ENCODE measurements at places on chromosomes 7 and 10.

GRCh38 chr10:12684784-12685183 is 316.7 kb downstream of the CCDC3 start:
- DNase-seq: no peak

DNA sequence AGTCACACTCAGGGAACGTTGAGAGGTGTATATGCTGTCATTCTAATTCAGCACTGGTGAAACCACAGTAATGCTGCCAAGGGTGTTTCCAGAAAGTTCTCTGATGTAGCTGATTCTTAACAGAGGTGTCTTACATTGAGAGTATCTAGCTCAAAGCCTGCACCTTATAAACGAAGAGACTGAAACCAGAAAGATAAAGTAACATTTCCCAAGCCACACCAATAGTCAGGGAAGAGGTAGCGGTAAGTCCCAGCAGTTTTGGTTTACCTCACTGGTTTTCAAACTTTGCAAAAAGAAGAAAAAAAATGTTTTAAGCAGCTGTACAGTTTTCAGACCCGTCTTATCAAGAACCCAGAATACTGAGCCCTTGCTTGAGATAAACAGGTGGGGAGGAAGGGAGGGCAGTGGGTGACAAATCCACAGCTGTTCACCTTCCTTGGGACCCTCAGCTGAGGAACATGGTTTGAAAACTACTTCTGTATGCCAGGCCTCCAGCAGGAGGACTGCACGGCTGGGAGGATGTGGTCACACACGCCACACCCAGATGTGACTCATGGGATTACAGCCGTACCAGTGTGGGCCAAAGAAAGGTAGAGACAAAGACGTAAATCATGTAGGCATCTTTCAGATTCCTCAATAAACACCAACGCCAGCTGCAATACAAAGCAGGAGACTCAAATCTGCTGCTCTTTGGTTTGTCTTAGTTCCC is 63.9 kb upstream of the GSDME start:
- no peak for DNase-seq

- no peak for DNase-seq
These were observed 35.6 kb downstream of the PLAC9 start for GRCh38 chr10:80168162-80168511.

DNA sequence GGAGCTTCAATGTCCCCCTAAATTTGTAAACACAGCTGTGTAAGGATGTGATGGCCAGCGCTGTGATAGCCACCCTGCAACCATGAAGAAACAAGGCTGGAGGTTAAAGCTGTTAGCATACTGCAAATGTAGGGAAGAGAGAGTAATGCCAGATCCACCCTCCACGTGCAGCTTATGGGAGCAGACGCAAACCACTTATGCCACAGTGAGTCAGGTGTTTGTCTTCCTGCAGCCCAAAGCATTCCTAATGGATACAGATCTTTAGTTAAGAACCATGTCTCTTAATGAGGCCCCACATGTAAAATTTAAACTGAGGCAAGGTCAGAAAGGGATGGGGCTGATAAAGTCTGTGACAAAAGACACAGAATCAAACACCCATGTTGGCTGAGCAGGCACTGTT is 13.6 kb upstream of the MYL7 start:
- DNase-seq: no peak

DNA sequence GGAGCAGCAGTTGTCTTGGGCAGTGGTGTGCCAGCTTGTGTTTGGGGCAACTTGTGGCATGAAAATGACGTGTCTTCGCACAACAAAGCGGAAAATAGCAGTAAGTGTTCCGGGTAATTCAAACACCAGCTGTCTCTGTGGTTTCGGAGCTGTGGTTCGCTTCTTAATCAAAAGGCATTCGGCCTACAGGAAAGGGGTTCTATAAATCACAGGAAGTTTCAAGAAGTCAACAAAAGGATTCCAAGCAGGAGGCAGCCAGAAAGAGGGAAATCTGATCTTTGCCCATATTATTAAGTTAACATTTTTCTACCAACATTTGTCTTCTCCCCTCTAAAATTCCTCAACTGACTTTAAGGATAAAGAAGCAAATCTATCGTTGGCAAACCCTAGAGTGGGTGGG is 353.4 kb downstream of the FGFR2 start:
- DNase-seq: no peak

DNA sequence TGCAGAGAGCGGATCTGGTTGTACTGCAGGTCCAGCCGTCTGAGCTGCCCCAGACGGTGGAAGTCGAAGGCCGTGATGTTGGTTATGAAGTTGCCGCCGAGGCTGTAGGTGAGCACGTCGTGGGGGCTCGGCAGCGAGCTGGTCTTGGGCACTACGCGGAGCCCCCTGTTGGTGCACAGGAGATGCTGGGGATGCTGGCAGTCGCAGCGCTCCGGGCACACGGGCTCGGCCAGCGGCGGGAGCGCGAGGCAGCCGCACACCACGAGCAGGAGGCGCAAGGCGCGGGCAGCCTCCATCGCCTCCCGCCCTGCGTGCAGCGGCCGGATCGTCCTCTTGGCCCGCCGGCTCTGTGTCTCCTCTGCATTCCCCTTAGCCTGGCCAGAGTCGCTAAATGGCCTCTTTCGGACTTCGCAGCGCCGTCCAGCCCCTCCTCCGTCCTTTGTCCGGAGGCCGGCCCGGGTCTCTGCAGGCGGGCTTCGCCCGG is 337 bp downstream of the TRIL start:
- no peak for DNase-seq

GRCh38 chr10:69222157-69223027 is 2.3 kb downstream of the HKDC1 start:
- no peak for DNase-seq

DNA sequence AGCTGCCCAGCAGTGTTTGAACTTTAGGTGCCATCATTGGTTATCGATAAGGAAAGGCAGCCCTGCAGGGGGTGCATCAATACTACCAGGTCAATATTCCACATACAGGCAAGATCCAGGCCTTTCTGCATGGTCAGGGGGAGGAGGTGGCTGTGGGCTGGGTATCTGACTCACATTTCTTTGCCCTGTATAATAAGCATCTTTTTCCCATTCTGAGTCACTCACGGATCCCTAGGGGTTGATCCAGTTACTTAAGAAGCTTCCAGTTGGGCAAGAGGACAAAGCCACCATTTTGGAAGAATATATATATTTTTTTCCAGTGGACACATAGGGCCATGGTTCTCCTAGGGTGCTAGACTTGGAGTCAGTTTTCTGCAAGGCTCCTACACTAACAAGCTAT is 114.2 kb upstream of the HABP2 start:
- DNase-seq: no peak

GRCh38 chr7:47765373-47765979 is 182.8 kb downstream of the PKD1L1 start:
- no peak for DNase-seq

GRCh38 chr10:124153023-124153826 is 59.8 kb upstream of the CHST15 start:
- DNase-seq: peak; percentile 6

GRCh38 chr7:86844608-86845007 is 200.9 kb downstream of the GRM3 start:
- no peak for DNase-seq

- DNase-seq: no peak
These were observed 20.0 kb downstream of the TRPV5 start for GRCh38 chr7:142913566-142913965.

- no peak for DNase-seq
These were observed 145.7 kb downstream of the ELAPOR2 start for GRCh38 chr7:86913709-86914108.

DNA sequence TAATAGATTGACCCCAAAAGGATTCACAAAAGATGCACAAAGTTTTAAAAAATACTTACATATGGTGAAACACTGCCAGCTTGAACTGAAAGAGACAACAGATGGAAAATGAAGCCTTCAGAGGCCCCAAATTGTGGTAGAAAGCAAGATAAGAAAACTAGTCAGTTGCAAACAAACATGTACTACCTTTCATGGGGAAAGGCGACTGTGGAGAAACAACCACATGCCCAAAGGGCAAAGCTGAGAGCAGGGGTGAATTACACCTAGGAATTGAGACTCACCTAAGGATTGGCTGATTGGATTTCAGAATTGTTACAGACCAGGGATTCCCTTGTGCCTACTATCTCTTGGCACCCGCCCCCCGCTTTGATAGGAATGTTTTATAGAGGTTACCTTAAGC is 13.1 kb downstream of the EPC1 start:
- no peak for DNase-seq

DNA sequence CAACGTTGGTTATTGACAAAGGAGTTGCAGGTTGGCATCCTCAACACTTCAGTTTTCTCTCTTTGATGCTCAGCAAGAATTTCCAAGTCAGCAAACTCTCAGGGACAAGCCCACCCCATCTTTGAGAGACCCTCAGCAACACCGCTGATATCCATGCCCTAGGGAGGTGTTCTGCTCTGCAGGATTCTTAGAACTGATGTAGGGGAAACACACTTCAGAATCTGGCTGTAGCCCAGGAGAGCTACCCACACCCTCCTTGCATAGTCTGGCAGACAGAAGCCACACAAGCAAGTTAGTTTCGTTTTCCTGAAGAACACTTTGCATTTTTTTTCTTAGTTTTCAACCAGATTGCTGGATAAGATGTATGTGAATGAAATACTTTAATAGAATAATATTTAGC is 822 bp downstream of the SAMD9L start:
- no peak for DNase-seq

- no peak for DNase-seq
These were observed 326.4 kb downstream of the KCNMA1 start for GRCh38 chr10:77311186-77311585.

GRCh38 chr10:6010569-6010968 is 33.2 kb upstream of the IL15RA start:
- no peak for DNase-seq

DNA sequence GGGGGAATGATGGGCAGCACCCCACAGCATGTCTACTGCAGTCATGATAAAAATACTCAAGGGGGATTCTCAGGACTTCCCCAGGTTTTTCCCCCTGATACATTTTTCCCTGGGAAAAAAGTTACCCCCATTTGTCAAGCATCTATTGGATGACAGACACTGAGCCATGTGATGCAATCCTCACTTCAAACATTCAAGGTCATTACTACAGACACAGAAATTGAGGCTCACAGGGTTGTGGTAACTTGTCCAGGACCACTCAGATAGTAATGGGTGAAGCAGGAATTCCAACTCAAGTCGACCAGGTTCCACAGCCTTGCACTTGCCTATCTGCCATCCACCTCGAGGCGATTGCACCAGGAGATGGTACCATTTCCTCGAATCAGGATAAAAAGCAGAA is 31.7 kb downstream of the PPP1R3C start:
- DNase-seq: no peak

- no peak for DNase-seq
These were observed 702.1 kb downstream of the TNS3 start for GRCh38 chr7:46879783-46880182.

- DNase-seq: no peak
These were observed 18.6 kb upstream of the VDAC2 start for GRCh38 chr10:75191821-75192568.

DNA sequence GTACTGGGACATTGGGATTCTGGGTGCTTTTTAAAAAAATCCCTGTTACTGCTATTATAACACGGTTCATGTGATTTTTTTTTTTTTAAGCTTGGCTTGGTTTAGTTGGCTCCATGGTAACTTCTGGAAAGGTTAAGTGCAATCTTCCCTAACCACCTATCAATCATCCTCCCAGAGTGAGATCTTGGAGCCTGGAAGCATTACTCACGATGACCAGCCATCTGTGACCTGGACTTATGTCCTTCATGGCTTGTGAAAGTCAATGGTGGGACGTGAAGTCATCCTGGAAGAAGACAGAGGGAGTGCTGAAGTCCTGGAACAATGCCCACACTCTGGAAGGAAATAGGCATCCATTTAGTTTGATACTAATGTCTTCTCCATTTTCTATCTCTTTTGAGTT is 135.5 kb upstream of the FRMD4A start:
- no peak for DNase-seq

DNA sequence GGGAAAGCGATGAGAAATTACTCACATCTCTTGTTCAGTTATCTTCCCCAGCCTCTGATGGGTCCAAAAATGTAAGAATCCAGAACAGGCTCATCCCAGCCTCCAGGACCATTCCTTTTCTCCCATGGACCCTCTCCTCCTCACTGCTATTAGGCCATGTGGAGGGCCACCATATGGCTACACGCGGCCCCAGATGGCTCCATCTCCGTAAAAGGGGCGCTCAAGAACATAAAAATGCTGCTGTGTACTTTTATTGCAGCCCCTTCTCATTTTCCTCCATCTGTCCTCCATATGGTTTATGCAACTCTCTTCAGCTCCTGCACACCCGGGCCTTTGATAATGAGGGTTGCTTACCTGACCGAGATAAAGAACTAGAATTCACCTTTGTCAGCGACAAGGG is 166.2 kb downstream of the RAPGEF5 start:
- no peak for DNase-seq

GRCh38 chr10:8418631-8419030 is 364.1 kb downstream of the GATA3 start:
- DNase-seq: no peak

DNA sequence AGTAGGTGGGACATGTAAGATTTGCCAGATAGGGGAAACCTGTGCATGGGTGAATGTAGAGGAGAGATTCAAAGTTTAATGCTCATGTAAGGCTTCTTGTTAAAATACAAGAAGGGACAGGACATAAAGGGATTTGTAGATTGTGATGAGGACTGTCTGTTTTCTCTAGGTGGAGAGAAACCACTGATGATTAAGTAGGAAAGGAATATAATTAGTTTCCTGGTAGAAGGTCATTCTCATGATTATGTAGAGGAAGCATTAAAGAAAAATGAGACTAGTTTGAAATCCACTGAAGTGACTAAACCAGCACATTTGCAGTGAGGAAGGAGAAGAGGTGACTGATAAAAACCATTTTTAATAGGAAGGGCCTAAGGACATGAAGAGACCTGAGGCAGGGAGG is 19.6 kb upstream of the MACC1 start:
- DNase-seq: no peak

DNA sequence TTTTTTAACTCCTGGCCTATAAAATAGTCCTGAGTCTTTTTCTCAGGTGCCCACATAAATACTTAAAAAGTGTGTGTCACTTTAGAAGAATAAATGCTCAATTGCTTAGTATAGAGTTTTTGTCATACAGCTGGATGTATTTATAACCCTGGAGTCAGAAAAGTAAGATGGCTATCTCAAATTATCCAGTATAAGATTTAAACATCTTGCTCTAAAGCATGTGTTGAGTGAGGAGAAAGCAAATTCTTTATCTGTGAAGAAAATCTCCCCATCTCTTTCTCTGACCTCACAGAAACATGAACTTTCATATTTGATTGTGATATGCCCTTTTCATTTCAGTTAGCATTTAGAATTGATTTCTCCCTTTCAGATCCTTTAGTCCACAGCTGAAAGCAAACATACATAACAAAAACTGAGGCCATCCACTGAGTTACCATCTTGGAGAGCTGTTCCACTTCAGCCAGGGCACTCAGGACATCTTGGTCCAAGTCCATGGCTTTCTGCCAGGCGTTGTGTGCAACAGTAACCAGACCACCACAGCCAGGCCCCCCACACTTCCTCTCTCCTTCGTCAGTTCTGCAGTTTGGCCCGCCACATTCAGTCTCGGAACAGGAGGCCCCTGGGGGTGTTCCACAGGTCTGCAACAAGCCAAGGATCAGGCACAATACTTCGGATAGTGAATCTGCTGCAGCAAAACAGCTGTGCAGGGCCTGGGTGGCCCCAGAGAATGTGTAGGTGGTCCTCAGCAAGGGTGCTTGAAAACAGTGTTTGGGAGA is 40.9 kb downstream of the DLD start:
- DNase-seq: no peak

GRCh38 chr10:69884686-69885085 is 83.0 kb downstream of the COL13A1 start:
- DNase-seq: no peak

GRCh38 chr7:26087321-26088091 is 64.5 kb upstream of the NFE2L3 start:
- DNase-seq: no peak

- DNase-seq: no peak
These were observed 571.1 kb downstream of the IPMK start for GRCh38 chr10:57696641-57697040.

- peak; percentile 26 for DNase-seq
These were observed 977 bp upstream of the SFR1 start for GRCh38 chr10:104120903-104121484.

Measured in DMS79 (cell line).